NCI-H446 treated with DMSO at 0.1 percent for 48 hours (cell line): ENCODE measurements at places on chromosomes 1 and 21.

- DNase-seq = no peak
Observed at GRCh38 chr1:50257940-50258685, 149.4 kb downstream of the ELAVL4 start.

DNA sequence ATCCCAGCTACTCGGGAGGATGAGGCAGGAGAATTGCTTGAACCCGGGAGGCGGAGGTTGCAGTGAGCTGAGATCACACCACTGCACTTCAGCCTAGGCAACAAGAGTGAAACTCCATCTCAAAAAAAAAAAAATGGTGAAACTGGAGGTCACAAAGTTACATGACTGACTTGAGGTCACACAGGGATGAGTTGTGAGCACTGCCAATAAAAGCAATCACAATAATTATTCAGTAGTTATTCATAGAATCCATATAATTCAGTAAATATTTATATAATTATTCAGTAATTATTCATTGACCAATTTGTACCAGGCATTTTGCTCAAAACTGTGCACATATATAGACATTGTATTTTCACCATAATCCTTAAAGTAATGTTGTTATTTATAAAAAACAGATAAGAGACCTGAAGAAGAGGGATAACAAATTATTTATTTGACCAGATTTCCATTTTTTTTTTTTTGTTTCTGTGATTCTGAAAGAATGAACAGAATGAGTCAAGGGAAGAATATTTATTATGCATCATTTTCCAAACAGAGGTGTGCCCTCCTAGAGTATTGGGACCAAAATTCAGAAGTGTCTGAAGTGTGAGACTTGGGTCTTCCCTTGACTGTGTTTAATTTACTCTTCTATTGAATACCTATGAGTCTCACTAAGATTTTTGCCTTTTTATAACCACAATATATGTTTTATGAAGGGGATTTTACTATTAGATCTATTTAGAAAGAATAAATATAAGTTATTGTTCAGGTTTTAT, 43.0 kb downstream of the PRKAB2 start:
- no peak for DNase-seq

- no peak for DNase-seq
Observed at GRCh38 chr1:19768353-19769210, 31.1 kb downstream of the TMCO4 start.

- no peak for DNase-seq
Observed at GRCh38 chr1:219090607-219091006, 83.1 kb upstream of the LYPLAL1 start.

- no peak for DNase-seq
Observed at GRCh38 chr1:43870306-43870705, 63.3 kb upstream of the ARTN start.

GRCh38 chr21:16421965-16422364, 692.2 kb downstream of the USP25 start:
- no peak for DNase-seq

GRCh38 chr1:207578796-207579435, 66.0 kb upstream of the CR1L start:
- no peak for DNase-seq

DNA sequence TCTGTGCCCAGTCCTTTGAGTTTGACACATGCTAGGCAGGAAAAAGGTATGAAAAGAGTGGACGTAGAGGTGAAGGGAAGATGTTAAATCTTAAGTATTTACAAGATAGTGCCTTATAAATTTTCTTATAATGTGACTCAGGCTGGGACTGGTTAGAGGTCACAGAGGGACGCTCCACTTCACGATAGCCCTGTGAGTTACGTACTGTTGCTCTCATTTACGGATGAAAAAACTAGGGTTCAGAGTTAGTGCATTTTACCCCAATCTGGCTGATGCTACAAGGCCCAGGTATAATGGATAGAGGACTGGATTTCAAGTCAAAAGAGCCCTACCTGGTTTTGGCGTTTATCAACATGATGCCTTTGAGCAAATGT, 1.4 kb upstream of the TUT4 start:
- no peak for DNase-seq

- DNase-seq = no peak
Observed at GRCh38 chr1:147560765-147561471, 19.6 kb downstream of the BCL9 start.

DNA sequence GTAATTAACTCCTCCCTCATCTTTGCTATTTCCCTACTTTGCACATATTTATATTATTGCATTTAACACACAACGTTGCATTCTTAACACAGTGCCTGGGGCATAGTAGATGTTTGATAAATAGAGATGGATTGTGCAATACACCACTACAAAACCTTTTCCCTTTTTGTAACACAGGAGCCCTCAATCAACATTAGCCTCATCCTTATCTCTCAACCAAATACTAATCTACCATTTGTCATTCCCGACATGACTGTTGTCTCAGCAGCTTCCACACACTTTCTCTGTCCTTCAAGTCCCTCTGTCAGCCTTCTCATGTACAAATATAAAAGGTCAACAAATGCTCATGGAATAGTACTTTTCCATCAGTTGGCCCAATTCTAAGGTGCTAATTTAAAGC, 78.9 kb upstream of the KCNK2 start:
- no peak for DNase-seq

GRCh38 chr1:11350265-11350664, 77.3 kb downstream of the UBIAD1 start:
- no peak for DNase-seq

DNA sequence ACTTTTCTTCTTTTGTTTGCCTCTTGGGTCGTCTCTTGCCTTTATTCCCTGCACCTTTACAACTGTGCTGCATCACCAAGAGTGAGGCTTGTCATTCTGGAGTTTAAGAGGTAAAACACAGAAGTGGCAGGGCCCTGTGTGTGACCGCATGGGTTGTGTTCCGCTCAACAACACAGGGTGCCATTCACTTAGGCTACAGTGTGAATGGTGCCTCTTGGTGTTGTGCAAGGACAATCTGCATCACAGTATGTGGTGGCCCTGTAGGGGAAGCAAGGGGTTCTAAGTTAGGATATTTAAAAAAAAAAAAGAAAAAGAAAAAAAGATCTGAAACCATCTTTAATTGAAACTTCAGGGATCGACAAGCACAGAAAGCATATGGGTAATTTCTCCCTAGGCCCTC, 38.2 kb downstream of the BRINP2 start:
- DNase-seq = no peak

DNA sequence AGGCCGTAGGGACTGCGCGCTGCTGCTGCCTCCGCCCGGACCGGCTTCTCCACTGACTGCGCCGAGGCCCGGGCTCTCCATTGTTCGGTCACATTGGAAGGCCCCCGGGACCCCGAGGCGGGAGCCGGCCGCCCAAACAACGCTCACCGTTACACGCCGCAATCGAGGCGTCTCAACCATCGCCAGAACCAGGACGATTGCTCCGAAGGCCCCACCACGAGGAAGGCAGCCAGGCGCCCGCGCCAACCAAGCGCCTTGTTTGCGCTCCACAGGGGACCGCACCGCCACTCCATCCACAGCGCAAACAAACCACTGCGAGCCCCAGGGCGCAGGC, 595 bp downstream of the GLUL start:
- no peak for DNase-seq

DNA sequence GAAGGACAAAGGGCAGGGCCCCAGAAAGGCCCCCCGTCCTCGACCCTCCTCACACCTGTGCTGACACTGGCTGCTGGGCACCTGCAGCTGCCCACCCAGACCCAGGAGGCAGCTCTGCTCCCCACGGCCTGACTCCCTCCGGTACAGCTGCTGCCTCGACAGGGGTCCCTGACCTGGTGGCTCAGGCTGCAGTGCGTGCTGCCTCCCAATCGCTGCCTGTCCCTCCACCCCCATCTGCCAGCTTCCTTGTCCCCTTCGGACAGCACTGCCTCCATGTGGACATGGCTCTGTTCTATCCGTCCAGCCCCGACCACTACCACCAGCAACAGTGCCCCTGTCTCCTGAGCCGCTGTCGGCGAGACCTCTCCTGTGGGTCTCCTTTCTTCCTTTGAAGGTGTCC, 4.1 kb downstream of the NOC2L start:
- no peak for DNase-seq

- DNase-seq = peak; percentile 24
Observed at GRCh38 chr1:116472431-116472961, 98.3 kb downstream of the CD58 start.

DNA sequence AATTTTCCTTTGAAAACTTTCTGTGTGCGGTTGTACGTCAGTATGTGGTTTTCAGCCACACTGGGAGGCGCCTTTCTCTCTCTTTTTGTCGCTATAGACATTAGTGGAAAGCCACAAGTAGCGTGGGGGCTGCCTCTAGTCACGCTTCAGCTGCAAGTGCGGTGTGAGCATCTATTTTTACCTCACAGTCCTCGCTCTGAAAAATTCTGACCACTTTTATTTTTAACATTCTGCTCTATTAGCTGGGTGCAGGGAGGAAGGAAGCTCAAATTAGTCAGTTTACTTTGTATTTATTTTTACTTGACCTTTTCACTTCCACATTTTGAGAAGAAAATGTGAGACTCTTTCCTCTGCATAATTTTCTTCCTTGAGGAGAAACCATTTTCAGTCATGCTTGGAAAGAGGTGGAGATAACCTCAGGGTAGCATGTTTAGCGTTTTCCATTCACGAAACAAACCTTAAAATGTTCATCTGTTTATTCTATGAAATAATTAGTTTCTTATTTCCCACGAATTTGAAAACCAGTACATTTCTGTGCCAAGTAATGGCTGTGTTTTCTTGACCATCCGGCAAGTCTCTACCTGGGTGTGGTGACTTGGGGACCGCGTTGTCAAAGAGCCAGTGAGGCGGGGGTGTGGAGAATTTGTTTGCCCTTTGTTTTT, 35.6 kb downstream of the ADARB1 start:
- DNase-seq = no peak

GRCh38 chr1:36464605-36465393, 615 bp upstream of the MRPS15 start:
- DNase-seq = peak; percentile 55

DNA sequence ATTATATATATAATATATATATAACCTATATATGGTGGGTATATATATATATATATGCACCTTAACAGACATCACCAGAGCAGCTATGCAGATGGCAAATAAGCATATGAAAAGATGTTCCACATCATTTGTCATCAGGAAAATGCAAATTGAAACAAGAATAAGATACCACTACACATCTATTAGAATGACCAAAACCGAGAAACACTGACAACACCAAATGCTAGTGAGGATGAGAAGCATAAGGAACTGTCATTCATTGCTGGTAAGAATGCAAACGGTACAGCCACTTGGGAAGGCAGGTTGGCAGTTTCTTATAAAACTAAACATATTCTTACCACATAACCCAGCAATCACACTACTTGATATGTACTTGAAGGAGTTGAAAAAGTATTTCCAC, 219.8 kb upstream of the PRMT6 start:
- DNase-seq = no peak
